ENCODE measurements at places on chromosomes 3 and 15.

DNA sequence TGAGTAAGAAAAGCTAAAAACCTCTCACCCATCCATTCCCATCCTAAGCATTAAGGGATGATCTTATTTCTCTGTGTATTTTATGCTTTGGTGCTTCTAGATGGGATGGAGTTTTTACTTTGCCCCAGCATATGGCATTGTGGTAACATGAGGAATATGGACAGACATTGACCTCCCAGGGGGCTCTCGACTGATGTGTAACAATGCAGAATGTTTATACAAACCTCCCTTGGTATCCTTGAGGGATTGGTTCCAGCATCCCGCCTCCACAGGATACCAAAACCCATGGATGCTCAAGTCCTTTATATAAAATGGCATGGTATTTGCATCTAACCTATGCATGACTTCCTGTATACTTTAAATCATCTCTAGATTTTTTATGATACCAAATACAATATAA is 21.6 kb downstream of the PDIA5 start:
- DNase-seq = no peak

- DNase-seq = peak; percentile 38
Observed at GRCh38 chr3:190862209-190863118, at the start of gene GMNC. TSS of gene GMNC (minus strand) at chr3:190862694. CDS start at chr3:190862615, 79 bp downstream.

GRCh38 chr3:188904670-188905069 is 267.1 kb upstream of the TPRG1 start:
- no peak for DNase-seq

GRCh38 chr3:168455814-168456213 is 360.1 kb upstream of the GOLIM4 start:
- DNase-seq = no peak

DNA sequence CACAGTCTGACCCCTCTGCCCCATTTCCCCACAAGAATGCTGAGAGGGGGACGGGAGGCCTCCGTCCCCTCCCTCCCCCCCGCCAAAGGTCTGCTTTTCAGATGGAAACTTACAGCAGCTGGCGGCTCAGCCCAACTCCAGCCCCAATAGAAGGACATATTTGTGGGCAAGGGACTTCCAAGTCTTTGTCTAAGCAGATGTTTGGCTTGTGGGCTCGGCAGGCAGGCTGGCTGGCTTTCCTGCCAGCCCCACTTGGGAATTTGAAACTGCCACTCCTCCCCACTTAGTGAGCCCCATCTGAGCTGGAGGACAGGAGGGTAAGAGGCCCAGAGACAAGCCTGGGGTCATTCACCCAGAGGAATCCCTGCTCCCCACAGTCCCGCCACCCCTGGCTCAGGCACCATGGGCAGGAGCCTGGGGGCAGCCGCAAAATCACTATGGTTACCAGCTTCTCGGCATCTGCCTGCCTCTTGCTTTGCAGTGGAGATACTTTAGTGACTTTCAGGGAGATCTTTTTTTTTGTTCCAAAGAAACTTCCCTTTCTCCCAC is 53.6 kb downstream of the LMCD1 start:
- DNase-seq = no peak

GRCh38 chr3:1179146-1179545 is 86.3 kb downstream of the CNTN6 start:
- DNase-seq = no peak

GRCh38 chr3:51389423-51390183 is 1.5 kb upstream of the RBM15B start:
- DNase-seq = no peak

Data from activated CD4-positive, CD25-positive, alpha-beta regulatory T cell treated with anti-CD3 and anti-CD28 coated beads, Interleukin-2, amount 50 U/mL, for 72 hours (primary cell).